Pancreas (tissue), 10 donors: ENCODE measurements at places on chromosomes 3 and 15. TPM values are rescaled to one million over a fixed set of nuclear protein-coding genes. Genes with fewer than 3 reads are reported as not detected.
A peak's percentile ranks its signal among the peaks of the same experiment; 100 is the strongest.

PIERCE2 gene
- 4.5 TPM for polyA plus RNA-seq

TTLL13 gene
- polyA plus RNA-seq = 1.3 TPM

ISG20 gene
- polyA plus RNA-seq = 11.0 TPM

- no peaks in the 10 kb centered on the region for H3K36me3 ChIP-seq
- H3K4me1 ChIP-seq = peaks cover 12% of the 10 kb centered on the region
- H3K4me3 ChIP-seq = peak overlapping the region; percentile 78
- H3K27me3 ChIP-seq = no peaks in the 10 kb centered on the region
Observed at GRCh38 chr3:107431246-107432012, 54.2 kb downstream of the CCDC54 start.

DNA sequence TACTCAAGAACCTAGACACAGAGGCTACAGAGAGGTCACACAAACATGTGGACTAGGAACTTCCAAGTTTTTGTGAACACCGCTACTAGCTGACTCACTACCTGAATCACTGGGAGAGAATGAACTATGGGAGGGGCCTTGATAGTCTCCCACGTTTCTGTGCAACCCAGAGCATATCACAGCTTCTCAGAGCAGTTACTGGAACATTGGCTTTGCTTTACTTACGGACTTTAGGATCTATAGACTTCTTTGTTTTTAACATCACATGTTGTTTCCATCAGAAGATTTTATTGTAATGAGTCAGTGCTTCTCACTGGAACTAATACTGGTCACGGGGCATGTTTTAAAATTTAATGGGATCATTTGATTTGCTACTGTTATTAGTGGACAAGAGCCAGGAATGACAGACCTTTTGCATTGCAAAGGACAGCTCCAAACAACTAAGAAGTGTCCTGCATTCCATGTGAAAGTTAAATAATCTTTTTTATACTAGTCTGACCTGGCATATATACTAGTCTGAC is 35.6 kb downstream of the RTP4 start:
- H3K4me3 ChIP-seq = no peak overlapping the region
- peak; percentile 15 for DNase-seq
- no peak overlapping the region for H3K27ac ChIP-seq
- H3K27me3 ChIP-seq = no peaks in the 10 kb centered on the region
- H3K4me1 ChIP-seq = no peaks in the 10 kb centered on the region
- H3K36me3 ChIP-seq = no peaks in the 10 kb centered on the region

GRCh38 chr3:15427981-15428380 is 583 bp downstream of the EAF1 start:
- H3K27me3 ChIP-seq = no peaks in the 10 kb centered on the region
- DNase-seq = no peak
- H3K4me3 ChIP-seq = peak overlapping the region; percentile 81

GRCh38 chr3:7789324-7789723 is 712.3 kb upstream of the LMCD1 start:
- H3K4me3 ChIP-seq = no peak overlapping the region
- no peaks in the 10 kb centered on the region for H3K36me3 ChIP-seq
- H3K27me3 ChIP-seq = no peaks in the 10 kb centered on the region
- H3K27ac ChIP-seq = no peak overlapping the region

GRCh38 chr3:182035324-182035723 is 323.6 kb downstream of the SOX2 start:
- no peaks in the 10 kb centered on the region for H3K36me3 ChIP-seq
- H3K27ac ChIP-seq = no peak overlapping the region
- no peaks in the 10 kb centered on the region for H3K4me1 ChIP-seq
- no peaks in the 10 kb centered on the region for H3K27me3 ChIP-seq

DNA sequence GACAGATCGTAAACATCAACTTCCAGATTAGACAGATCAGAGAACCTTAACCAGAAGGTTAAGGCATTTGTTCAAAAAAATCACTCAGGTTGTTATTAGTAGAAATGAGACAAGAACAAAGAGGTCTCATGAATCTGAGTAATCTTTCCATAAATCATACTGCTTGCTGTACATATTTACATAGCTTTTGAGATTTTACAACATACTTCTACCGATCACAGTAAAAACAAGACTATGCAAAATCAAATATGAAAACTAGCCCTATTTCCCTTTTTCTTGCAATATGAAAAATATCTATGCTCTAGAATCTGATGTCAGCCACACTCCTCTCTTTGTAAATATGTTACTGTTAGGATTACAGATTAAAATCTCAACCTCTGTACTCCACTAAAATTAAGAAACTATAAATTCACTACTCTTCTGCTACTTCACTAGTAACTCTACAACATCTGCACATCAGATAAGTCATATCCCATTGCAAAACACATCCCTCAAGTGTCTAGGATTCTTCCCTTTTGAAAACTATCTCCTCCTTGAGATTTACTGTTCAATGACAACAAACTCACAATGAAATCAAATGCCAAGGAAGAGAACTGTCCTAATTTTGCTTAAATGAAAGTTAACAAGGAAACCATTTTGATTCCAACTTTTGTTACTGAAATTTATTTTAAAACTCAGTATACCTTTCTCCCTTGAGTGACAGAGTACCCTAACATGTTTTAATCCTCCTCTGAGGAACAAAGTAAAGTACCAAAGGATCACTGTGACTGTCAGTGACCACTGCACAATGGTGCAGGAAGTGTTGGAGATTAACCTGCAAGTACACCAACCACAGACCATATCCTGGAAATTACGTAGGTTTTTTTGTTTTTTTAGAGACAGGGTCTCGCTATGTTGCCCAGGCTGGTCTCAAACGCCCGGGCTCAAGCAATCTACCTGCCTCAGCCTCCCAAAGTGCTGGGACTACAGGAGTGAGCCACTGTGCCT is 12.8 kb downstream of the DCUN1D1 start:
- no peak overlapping the region for H3K27ac ChIP-seq
- no peaks in the 10 kb centered on the region for H3K36me3 ChIP-seq
- H3K27me3 ChIP-seq = no peaks in the 10 kb centered on the region
- no peaks in the 10 kb centered on the region for H3K4me1 ChIP-seq
- DNase-seq = no peak

- no peaks in the 10 kb centered on the region for H3K27me3 ChIP-seq
- H3K4me3 ChIP-seq = no peak overlapping the region
- no peak overlapping the region for H3K27ac ChIP-seq
- H3K4me1 ChIP-seq = no peaks in the 10 kb centered on the region
- DNase-seq = no peak
Observed at GRCh38 chr3:149767720-149768119, 15.4 kb upstream of the COMMD2 start.

DNA sequence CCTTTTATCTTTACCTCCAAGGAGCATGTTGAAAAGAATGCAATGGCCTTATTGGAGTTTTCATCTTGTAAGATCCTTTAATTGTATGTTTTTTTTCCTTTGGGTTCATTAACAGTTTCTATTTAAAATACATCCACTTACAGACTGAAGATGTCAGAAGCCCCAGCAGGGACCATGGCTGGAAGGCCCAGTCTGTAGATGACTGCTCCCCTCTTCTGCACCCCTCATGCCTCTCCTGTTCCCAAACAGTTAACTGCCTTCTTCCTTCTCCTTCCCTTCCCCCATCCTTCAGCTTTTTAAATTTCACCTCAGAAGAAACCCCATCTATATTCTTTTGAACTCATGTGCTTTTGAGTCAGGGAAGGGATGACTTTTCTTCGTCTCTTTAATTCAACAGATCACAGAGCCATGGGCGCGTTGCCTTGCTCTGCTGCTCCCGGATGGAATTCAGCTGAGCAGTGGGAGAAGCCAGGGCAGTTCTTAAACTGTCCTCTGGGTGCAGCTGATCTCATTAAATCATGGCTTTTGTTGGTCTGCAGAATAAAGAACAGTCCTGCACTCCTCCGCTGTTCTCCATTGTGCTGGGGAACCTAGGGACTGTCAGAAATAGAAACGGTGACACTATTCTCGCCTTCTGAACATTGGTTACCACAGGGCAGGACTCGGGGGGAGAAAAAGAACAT is 71.5 kb upstream of the EIF1B start:
- no peak overlapping the region for H3K4me3 ChIP-seq
- no peak for DNase-seq
- H3K36me3 ChIP-seq = peaks cover 8% of the 10 kb centered on the region
- H3K27ac ChIP-seq = no peak overlapping the region
- H3K27me3 ChIP-seq = no peaks in the 10 kb centered on the region

- no peaks in the 10 kb centered on the region for H3K27me3 ChIP-seq
Observed at GRCh38 chr3:138323971-138324370, 5.7 kb downstream of the NME9 start.

DNA sequence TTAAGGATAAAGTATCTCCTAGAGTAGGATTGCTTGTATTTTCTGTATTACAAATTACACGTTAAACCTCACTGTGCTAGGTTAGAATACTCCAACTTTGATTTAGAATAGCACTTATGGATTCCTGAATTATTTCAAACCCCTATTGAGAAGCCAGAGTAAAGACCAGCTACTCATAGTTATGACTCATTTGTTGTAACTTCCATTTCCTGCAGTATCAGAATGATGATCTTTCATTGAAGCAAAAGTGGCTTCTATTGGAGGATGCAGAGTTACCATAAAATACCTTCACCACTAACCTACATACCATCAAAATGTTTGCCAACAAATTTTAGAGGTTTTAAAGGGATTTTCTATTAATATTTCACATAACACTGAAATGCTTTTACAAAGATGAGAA is 1322.7 kb upstream of the ALCAM start:
- H3K4me3 ChIP-seq = no peak overlapping the region
- no peaks in the 10 kb centered on the region for H3K4me1 ChIP-seq
- no peak for DNase-seq
- no peaks in the 10 kb centered on the region for H3K36me3 ChIP-seq
- no peaks in the 10 kb centered on the region for H3K27me3 ChIP-seq
